ENCODE measurements at places on chromosomes 5 and 9. TPM values are rescaled to one million over a fixed set of nuclear protein-coding genes. Genes with fewer than 3 reads are reported as not detected.

The FGF18 gene
- total RNA-seq: 1.7 TPM

The SPINK7 gene
- 65.3 TPM for total RNA-seq

GRCh38 chr5:138953387-138954256 lies 78.5 kb upstream of the LRRTM2 start:
- no peak for DNase-seq

- peak; percentile 11 for DNase-seq
Measured at GRCh38 chr5:138990986-138991590, 116.0 kb upstream of the LRRTM2 start.

- no peak for DNase-seq
Measured at GRCh38 chr5:11248966-11249365, 487.9 kb upstream of the DAP start.

GRCh38 chr5:2810644-2811043 lies 59.2 kb upstream of the IRX2 start:
- no peak for DNase-seq

DNA sequence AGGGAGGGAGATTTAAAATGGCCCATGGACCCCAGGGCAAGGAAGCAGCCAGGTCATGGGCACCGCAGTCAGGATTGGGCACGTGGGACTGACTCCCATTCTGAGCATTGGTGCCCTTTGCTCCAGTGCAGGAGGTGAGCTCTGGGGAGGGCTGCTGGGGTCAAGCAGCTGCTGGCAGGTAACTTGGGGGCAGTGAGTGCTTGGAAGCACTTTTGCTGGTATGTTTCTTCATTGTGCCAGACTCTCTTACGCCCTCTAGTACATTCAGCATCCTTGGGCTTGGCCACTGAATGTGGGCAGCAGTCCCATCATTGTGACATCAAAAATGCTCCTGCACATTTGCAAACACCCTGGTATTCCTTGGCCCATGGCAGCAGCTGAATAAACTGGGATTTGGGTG lies 32.7 kb downstream of the PRRC2B start:
- no peak for DNase-seq

DNA sequence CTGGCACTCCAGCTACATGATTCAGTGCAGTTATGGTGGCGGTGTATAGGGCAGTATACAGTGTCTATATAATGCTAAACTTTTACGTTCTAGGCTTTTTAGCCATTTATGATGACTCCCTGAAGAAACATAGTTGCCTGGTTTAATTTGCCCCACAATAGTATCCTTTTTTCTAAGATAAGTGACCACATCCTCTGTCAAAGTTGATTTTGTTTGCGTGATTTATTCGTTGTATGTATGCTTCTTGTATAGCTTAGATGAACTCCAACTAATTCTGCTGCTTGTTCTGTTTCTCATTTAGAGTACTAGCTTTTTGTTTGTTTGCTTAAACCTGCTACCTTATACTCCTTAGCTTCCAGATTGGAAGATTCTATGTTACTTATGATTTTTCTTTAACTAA lies 83.6 kb downstream of the ERMP1 start:
- DNase-seq: no peak

DNA sequence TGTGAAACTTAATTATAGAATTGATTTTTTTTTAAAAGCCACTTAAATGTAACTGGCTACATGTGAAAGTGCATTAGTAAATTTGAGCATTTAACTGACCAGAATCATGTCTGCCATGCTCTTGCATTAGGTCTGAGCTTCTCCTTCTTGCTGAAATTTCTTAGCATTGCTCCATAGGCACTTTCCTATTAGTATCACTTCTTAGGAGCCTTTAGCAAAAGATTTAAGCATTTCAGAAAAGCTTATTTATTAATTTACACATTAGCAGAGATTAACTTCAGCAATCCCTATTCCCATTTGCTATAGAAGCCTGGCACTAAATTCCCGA lies 211.0 kb downstream of the SNX18 start:
- no peak for DNase-seq

- no peak for DNase-seq
Measured at GRCh38 chr9:127664678-127665507, 41.9 kb upstream of the CFAP157 start.
